ENCODE measurements at places on chromosomes 3 and 15. TPM values are rescaled to one million over a fixed set of nuclear protein-coding genes. Genes with fewer than 3 reads are reported as not detected.

DNA sequence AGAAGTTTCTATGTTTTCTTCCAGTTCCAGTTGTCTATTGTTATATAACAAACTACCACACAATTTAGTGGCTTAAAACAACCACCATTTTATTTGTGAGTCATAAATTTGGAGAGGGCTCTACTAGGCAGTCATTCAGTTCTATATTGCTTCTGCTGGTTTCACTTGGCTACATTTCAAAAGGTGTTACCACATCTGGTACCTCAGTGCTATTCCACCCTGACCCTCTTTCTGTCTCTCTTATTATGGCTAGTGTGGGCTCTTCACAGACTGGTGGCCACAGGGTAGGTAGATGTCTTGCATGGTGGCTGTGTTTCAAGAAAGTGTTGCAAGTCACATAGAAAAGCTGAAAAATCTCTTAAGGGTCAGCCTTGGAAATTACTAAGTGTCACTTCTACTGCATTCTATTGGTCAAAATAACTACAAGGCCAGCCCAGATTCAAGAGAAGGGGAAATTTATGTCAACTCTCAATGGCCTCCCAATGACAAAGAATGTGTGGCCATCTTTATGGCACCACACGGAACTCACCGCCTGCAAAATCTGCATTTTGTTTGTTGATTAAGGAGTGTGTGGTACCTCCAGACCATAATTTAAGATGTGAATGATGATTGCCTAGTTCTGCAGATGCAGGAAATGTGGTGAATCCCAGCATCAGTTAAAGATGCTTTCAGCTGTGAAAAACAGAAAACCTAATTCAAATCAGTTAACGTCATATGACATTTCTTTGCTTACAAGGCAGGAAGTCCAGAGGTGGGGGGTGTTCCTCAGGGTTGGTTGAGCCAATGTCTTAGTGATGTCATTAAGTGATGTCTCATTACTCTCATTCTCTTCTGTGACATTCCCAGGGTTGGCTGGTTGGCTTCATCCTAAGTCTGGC is 105.8 kb upstream of the RASGRP1 start:
- no peak for DNase-seq

- DNase-seq = no peak
These were observed 32.3 kb upstream of the CCR2 start for GRCh38 chr3:46321461-46322104.

DNA sequence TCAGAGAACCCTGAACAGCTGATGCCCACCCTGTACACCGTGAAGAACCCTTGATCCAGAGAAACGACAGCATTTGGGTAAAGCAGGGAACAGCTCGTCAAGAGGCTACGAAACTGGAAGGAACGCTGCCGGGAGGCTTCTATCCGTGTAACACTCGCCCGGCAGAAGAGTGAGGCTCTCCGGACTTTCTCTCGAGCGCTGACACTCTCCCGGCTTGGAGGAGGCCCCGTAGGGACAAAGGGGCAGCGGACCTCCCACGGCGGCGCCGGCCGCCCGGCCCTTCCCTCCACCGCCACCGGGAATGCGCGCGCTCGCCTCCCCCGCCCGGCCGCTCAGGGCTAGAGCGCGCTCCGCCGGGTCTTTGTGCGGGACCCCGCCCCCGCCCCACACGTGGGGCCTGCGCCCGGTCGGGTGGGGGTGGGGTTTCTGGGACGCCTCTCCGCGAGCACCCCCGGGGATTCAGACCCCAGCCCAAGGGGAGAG is 1.7 kb downstream of the HYAL2 start:
- DNase-seq = peak; percentile 84

- DNase-seq = no peak
These were observed 110.5 kb upstream of the WNT5A start for GRCh38 chr3:55597641-55598040.

DNA sequence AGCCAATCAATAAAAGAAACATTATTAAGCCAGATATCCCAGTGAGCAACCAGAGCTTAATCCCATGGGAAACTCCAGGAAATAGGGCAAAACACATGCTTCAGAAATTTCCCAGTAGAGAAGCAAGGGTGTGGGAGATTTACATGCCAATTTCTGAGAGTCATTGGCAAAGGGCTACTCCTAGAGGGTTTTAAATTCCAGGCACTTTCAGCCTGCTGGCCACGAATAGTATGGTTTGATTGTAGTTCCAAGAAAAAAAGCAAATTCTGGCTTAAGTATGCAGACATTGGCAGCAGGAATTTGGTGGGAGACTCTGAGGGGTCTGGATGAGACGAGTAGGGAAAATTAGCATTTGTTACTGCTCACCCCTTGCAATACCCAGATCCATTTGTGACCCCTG is 402.1 kb upstream of the SUCLG2 start:
- no peak for DNase-seq

GRCh38 chr3:126934991-126935390 is 47.9 kb upstream of the PLXNA1 start:
- no peak for DNase-seq

PIGBOS1 gene
- total RNA-seq = 6.2 TPM

FGF12 gene
- total RNA-seq = 0.16 TPM

- DNase-seq = peak; percentile 62
These were observed 2.3 kb upstream of the HMCES start for GRCh38 chr3:129276385-129276784.

DNA sequence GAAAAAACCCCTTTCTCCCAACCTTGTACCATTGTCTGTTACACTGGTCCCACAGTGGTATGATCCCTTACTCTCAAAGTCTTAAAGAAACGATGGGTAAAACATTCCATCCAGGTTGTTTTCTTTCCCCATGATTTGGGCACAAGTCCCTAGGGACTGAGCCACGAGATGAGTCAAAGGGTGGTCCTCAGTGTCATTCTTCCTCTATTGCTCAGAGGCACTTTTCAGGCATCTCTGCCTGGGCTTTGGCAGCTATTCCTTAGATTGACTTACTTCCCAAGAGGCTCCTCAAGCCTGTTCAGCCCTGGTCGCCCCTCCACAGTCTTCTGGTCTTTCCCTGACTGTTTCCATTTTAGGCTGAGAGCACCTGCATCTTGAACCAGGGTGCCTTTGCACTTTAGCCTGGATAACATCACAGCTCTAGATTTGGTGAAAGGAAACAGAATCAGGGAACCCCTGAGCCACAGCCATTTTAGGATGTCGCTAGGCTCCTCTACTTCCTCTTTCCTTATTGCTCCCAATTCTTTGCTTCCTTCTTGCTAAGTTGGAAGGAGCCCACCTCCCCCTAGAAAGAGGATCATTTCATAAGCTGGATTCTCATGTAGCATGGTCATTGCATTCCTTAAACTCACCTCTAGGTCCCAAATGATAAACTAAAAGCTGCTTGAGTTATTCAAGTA is 131.0 kb upstream of the TPRG1 start:
- DNase-seq = no peak

Measured in myocyte (in vitro differentiated cells).